ENCODE measurements at places on chromosomes 3 and 15.

GRCh38 chr3:102183186-102183585, 251.6 kb upstream of the ZPLD1 start:
- no peak for DNase-seq

DNA sequence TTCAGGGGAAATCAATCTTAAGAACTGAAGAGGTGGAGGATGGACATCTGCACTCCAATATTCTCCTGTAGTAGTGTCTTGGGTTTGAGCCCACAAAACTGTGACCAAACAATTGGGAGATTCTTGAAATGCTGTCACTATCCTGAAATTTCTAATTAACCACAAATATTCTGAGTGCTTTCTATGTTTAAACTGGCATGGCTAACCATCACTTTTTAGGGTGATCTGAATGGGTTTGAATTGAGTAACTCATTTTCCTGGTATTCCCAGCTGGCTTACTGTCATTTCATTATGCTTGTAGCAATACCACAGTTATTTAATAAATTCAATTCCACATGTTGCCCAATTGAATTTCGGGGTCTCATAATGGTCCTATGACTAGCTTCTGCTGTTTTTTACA, 216.9 kb upstream of the DCBLD2 start:
- no peak for DNase-seq

DNA sequence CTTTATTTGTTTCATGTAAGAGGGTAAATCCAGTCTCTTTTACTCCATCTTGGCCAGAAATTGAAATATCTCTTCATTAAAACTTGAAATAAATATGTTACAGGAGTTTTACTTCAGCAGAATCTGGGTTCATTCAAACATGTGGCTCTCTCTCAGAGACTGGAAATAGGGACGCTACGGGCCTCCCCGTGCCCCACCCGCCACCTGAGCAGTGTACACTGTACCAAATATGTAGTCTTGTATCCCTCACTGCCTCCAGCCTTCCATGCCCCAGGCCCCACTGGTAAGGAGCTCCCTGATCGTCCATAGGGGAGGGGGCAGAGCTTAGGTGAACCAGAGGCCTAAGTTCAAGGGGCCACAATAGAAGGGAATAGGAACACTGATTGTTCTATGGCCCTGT, 36.0 kb downstream of the RPL39L start:
- DNase-seq: no peak

DNA sequence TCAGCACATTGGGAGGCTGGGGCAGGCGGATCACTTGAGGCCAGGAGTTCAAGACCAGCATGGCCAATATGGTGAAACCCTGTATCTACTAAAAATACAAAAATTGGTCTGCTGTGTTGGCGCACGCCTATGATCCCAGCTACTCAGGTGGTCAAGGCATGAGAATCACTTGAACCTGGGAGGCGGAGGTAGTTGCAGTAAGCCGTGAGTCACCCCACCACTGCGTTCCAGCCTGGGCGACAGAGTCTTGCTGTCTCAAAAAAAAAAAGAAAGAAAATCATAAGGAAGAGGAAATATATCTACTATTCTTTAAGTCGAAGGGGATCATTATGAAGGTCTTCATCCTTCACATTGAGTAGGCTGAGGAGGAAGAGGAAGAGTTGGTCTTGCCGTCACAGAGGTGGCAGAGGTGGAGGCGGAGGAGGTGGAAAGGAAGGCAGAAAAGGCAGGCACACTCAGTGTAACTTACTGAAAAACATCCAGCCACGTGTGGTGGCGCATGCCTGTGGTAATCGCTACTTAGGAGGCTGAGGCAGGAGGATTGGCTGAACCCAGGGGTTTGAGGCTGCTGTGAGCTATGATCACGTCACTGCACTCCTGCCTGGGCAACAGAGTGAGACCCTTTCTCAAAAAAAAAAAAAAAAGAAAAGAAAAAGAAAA, 14.2 kb downstream of the CSK start:
- no peak for DNase-seq

GRCh38 chr3:46361408-46362283, 7.7 kb downstream of the CCR2 start:
- no peak for DNase-seq

DNA sequence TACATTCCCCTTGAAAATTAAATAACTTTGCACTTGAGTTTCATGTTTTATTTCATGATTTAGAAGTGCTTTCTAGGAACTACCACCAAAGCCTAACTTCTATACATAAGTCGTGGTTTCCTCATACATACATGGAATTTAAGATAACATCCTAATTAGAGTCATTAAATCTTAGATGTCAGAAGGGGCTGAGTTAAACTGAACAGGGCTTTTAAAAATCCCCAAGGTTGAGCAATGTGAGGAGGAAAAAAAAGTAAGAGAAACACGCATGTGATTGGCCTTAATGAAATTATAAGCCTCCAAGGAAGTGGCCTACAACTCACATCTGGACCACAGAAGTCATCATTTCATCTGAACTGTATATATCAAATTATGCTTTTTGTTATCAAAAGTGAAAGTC, 303.1 kb upstream of the SEMA6D start:
- no peak for DNase-seq

GRCh38 chr15:62612183-62612733, 430.3 kb upstream of the TPM1 start:
- no peak for DNase-seq

All from activated CD4-positive, alpha-beta T cell treated with anti-CD3 and anti-CD28 coated beads for 24 hours (primary cell).